Neural progenitor cell (in vitro differentiated cells): ENCODE measurements at places on chromosomes 16 and 17.
A peak's percentile ranks its signal among the peaks of the same experiment; 100 is the strongest.

DNA sequence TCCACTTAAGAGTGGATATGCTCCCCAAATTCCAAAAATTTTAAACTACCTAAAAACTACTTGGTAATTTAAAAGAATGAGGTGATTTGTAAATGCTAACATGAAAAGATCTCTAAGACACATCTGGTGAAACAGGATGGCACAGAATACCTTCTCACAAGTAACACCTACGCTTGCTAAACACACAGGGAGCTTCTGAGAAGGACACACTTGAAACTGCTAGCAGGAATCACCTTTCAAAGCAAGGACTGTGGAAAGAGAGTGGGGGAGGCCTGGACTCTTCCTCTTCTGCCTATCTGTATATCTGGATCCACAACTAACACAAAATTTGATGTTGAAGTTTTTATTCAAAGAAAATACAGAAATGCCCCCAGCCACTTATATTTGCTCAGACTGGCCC is 52.4 kb downstream of the CYTH1 start:
- H3K4me3 ChIP-seq = no peak overlapping the region
- H3K4me1 ChIP-seq = peaks cover 21% of the 10 kb centered on the region
- no peaks in the 10 kb centered on the region for H3K27me3 ChIP-seq
- H3K36me3 ChIP-seq = no peaks in the 10 kb centered on the region
- H3K27ac ChIP-seq = no peak overlapping the region

GRCh38 chr16:66188917-66189725 is 177.4 kb upstream of the CDH5 start:
- no peaks in the 10 kb centered on the region for H3K36me3 ChIP-seq
- H3K27ac ChIP-seq = no peak overlapping the region
- DNase-seq = no peak
- no peak overlapping the region for H3K4me3 ChIP-seq
- no peaks in the 10 kb centered on the region for H3K27me3 ChIP-seq

DNA sequence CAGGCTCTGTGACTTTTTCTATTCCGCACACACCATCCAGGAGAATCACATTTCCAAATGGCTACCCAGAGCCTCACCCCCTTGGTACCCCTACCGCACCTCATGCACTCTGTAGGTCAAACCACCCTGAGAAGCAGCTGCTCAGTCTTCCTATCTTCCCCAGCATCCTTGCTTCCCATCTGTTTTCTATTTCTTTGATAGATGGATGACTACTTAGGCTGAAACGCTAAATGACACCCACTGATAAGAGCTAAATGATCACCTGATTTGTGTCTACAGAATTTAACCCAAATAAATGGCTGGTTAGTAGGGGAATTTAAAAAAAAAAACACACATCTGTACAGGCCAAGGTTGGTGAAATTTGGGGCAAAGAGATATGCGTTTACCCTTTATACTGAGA is 17.6 kb upstream of the COX10 start:
- H3K27ac ChIP-seq = no peak overlapping the region
- no peak for DNase-seq
- no peaks in the 10 kb centered on the region for H3K27me3 ChIP-seq
- no peak overlapping the region for H3K4me3 ChIP-seq
- H3K36me3 ChIP-seq = no peaks in the 10 kb centered on the region

GRCh38 chr17:68973098-68973846 is 18.1 kb upstream of the ABCA8 start:
- H3K4me1 ChIP-seq = no peaks in the 10 kb centered on the region
- H3K27ac ChIP-seq = no peak overlapping the region
- DNase-seq = no peak
- H3K36me3 ChIP-seq = no peaks in the 10 kb centered on the region

DNA sequence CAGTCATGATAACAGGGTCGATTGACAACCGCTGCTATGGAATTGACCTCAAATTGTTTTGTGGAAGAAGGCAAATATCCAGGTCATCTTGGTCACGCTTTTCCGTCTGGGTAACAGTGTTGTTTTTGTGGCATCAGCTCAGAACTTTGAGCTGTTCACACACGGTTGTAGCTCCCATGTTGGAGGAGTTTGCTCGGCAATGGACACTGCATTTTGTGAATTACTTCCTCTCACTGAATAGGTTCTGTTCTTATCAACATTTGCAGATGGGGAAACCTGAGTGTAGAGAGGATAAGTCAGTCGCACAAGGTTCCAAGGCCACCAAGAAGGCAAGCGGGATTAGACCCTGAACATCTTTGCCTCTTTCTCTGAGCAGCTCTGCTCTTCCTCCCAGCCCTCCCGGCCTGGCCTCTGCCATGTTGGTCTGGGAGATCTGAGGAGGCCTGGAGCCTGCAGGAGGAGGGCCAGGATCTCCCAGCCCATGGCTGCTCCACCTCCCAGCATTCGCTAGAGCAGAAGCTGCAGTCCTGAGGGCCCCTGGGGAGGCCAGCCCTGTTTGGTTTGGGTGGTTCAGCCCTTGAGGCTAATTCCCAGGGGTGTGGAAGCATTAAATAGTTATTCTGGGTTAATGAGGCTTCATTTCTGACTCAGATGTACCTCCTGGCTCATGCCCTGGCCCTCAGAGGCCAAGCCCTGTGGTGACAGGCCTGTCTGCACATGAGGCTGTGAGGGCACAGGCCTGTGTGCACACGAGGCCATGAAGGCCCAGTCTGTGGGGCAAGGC is 154.1 kb upstream of the PLCG2 start:
- H3K27ac ChIP-seq = no peak overlapping the region
- no peak overlapping the region for H3K4me3 ChIP-seq
- H3K36me3 ChIP-seq = no peaks in the 10 kb centered on the region
- H3K27me3 ChIP-seq = no peaks in the 10 kb centered on the region
- DNase-seq = no peak
- H3K4me1 ChIP-seq = peaks cover 8% of the 10 kb centered on the region

- H3K36me3 ChIP-seq = peaks cover 19% of the 10 kb centered on the region
- no peak overlapping the region for H3K4me3 ChIP-seq
- H3K27me3 ChIP-seq = no peaks in the 10 kb centered on the region
- H3K27ac ChIP-seq = no peak overlapping the region
- H3K4me1 ChIP-seq = peaks cover 9% of the 10 kb centered on the region
- no peak for DNase-seq
Observed at GRCh38 chr17:30520882-30521281, 43.7 kb downstream of the GOSR1 start.

DNA sequence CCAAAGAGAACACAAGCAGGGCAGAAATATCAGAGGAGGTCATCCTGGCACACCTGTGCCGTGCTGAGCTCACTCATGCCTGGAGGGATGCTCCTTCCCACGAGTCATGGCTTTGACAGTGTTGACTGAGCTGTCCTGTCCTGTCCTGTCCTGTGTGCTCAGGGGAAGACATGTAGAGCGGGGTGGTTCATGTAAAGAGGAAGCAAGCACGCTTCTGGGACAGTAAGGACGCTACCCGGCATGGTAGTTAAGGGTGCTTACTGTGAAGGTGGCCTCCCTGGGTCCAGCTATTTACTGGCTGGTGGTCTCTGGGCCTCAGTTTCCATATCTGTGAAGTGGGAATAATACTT is 398 bp downstream of the LGALS9 start:
- H3K36me3 ChIP-seq = no peaks in the 10 kb centered on the region
- no peak for DNase-seq
- no peak overlapping the region for H3K4me3 ChIP-seq
- no peak overlapping the region for H3K27ac ChIP-seq

GRCh38 chr17:1577583-1578013 is 15.0 kb upstream of the PITPNA start:
- H3K4me3 ChIP-seq = no peak overlapping the region
- no peaks in the 10 kb centered on the region for H3K36me3 ChIP-seq
- H3K4me1 ChIP-seq = peaks cover 6% of the 10 kb centered on the region
- no peaks in the 10 kb centered on the region for H3K27me3 ChIP-seq

DNA sequence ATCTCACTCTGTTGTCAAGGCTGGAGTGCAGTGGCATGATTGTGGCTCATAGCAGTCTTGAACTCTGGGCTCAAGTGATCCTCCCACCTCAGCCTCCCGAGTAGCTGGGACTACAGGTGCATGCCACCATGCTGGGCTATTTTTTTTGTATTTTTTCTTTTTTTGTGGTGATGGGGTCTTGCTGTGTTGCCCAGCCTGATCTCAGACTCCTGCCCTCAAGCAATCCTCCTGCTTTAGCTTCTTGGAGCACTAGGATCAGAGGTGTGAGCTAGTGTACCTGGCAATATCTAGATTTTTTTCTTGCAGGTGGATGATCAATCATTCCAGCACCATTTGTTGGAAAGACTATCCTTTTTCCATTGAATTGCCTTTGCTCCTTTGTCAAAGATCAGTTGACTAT is 52.8 kb upstream of the IL34 start:
- DNase-seq = no peak
- H3K27ac ChIP-seq = no peak overlapping the region
- no peak overlapping the region for H3K4me3 ChIP-seq
- no peaks in the 10 kb centered on the region for H3K36me3 ChIP-seq

GRCh38 chr16:1792836-1793577 is 498 bp downstream of the IGFALS start:
- no peak overlapping the region for H3K27ac ChIP-seq
- H3K36me3 ChIP-seq = no peaks in the 10 kb centered on the region
- no peak overlapping the region for H3K4me3 ChIP-seq
- no peaks in the 10 kb centered on the region for H3K27me3 ChIP-seq
- DNase-seq = no peak

- peak; percentile 50 for DNase-seq
- no peaks in the 10 kb centered on the region for H3K4me1 ChIP-seq
- H3K27ac ChIP-seq = no peak overlapping the region
- H3K4me3 ChIP-seq = no peak overlapping the region
- no peaks in the 10 kb centered on the region for H3K27me3 ChIP-seq
Observed at GRCh38 chr16:66588981-66589713, 9.9 kb downstream of the CMTM2 start.

- no peak overlapping the region for H3K4me3 ChIP-seq
- H3K36me3 ChIP-seq = no peaks in the 10 kb centered on the region
- no peak for DNase-seq
- H3K4me1 ChIP-seq = no peaks in the 10 kb centered on the region
Observed at GRCh38 chr17:70072546-70073309, 2.3 kb upstream of the KCNJ16 start.

DNA sequence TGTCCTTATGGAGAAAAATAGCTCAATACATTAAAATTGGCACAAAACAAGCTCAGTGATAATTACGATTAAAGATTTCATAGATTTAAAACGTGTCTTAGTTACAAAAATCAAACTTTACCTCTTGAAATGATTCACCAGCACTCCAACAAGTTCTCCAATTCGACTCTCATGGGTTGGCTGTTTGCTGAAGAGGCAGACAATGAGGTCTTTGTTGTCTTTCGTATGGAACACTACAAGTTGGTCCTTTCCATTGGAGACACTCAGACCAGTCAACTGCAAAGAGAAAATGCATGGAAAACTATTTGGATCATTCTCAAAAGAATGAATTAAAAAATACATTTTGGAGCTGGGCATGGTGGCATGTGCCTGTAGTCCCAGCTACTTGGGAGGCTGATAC is 118.2 kb downstream of the CDK5R1 start:
- no peaks in the 10 kb centered on the region for H3K27me3 ChIP-seq
- no peak for DNase-seq
- no peaks in the 10 kb centered on the region for H3K36me3 ChIP-seq
- peaks cover 18% of the 10 kb centered on the region for H3K4me1 ChIP-seq
- H3K27ac ChIP-seq = no peak overlapping the region

DNA sequence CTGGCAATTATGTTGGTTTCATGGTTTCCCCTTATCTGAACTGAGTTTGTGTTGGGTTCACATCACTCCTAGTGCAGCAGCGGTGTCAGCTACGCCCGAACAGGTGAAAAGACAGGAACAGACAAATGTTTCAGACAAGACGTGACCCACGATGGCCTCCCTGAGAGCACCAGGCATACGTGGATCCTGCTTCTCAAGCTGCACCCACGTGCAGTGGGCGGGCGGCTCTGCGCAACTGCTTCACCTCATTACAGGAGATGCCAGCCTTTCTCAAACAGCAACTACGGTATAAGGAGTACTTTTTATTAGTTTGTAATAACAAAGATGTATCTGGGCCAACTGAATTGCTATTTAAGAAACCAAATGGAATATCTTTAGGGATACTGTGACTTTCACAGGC is 32.8 kb upstream of the SLC38A8 start:
- no peak overlapping the region for H3K4me3 ChIP-seq
- no peaks in the 10 kb centered on the region for H3K4me1 ChIP-seq
- no peaks in the 10 kb centered on the region for H3K36me3 ChIP-seq

DNA sequence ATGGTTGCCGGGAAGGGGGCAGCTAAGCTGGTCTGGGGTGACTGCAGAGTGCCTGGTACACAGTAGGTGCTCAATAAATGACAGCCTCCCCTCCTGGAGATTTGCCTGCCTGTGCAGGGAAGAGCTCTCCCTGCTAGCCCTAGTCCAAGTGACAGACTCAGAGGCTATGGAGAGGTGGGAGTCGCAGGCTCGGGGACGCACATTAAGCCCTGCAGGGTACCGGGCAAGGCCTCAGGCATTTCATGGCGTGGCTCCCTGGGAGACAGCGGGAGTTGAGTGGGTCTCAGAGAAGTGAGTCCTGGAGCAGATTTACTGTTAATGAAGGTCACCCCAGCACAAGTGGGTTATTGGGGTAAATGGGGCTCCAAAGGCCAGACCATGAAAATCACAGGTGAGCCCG is 132.2 kb upstream of the CDC42EP4 start:
- H3K4me3 ChIP-seq = no peak overlapping the region
- H3K36me3 ChIP-seq = no peaks in the 10 kb centered on the region
- no peak for DNase-seq
- no peaks in the 10 kb centered on the region for H3K27me3 ChIP-seq

DNA sequence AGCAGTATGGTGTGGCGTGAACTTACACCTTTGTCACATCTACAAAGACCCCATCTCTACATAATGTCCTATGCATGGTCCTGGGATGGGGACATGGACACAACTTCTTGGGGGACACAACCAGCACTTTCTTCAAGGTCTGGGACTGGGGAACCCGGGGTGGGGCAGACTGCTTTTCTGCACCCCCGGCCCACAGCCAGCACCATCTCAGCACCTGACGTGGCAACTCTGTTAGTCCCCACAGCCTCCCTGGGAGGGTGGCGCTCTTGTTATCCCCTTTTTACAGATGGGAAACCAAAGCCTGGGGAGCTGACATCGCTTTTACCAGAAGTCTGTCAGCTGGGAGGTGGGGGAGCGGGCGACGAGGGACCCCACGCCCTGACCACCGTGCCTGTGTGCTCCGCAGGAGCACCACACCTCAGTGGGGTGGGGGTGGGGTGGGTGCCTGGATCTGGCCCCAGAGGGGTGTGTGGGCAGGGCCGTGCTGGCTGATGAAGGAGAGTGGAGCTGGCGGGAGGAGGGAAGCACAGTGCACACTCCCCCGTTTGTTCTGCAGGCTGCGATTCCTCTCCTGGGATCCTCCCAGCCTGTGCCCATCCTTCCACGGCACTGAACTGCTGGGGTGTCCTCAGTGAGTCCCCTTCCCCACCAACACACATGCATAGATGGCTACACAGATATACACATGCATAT is 115.4 kb upstream of the GSE1 start:
- H3K4me3 ChIP-seq = no peak overlapping the region
- no peak overlapping the region for H3K27ac ChIP-seq
- H3K4me1 ChIP-seq = peaks cover 7% of the 10 kb centered on the region
- no peak for DNase-seq
- no peaks in the 10 kb centered on the region for H3K36me3 ChIP-seq
